ENCODE measurements at places on chromosomes 1 and 21.

DNA sequence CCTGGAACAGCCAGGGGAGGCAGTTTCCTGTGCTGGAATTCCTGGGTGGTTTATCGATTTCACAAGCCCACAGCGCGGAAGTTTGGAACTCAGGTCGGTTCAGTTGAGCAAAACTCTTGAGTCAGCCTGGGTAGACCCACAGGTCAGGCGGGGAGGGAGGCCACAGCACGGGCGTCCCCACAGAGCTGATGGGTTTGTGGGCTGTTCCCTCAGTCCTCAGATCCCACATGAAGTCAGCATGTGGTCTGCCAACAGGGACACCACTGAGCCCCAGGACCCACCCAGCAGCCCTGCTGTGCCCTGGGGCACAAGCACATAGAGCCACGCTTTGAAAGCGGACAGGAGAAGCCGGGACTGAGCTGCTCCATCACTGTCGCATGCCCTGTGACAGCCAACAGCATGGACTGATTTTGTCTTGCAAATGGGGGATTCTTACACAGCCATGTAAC is 17.4 kb downstream of the BMP8A start:
- DNase-seq = no peak

- no peak for DNase-seq
These were observed 9.3 kb downstream of the TTC3 start for GRCh38 chr21:37082375-37082774.

DNA sequence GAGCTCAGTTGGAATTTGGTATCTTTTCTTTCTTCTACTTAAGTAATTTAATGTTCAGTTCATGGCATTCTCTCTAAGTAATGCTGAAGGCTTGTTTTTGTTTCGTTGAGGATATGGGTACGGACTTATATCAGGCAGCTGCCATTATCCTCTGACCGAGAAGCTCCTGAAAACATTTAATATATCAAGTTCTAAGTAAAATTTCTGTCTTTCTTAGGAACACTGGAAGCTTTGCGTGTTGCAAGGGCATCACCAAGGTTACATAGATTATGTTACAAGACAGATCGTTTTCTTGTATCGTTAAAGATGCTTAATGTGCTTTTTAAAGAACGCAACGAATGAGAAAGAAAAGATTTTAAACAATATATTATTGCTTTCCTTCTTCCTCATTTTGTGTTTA is 1.0 kb upstream of the GALNT2 start:
- no peak for DNase-seq

- DNase-seq = no peak
These were observed 13.9 kb downstream of the SSR2 start for GRCh38 chr1:156006666-156007376.

DNA sequence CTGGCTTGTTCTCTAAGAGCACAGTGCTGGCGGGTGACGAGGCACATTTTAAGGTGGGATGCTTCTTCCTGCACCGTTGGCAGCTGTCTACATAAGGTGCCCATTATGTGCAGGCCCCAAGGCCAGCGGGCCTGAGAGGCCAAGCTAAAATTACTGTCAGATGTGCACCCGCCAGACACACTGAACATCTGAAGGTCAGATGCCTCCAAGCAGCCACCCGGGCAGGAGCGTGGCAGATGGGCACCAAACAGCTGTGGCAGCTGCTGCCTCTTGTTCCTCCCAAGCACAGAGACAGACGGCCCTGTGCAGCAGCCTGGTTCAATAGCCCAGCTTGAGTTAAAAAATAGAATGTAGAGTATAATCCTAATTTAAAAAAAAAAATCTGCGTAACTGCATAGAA is 211.9 kb upstream of the EDN2 start:
- no peak for DNase-seq

DNA sequence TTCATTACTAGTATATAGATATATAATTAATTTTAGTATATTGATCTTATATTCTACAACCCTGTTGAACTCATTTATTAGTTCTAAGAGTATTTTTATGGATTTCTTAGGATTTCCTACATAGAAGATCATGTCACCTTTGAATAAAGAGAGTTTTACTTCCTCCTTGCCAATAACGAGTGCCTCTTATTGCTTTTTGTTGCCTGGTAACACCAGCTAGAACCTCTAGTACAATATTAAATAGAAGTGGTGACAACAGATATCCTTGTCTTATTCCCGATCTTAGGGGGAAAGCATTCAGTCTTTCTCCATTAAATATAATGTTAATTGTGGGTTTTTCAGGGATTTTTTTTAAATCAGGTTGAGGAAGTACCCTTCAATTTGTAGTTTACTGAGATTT is 40.8 kb downstream of the WNT2B start:
- no peak for DNase-seq

DNA sequence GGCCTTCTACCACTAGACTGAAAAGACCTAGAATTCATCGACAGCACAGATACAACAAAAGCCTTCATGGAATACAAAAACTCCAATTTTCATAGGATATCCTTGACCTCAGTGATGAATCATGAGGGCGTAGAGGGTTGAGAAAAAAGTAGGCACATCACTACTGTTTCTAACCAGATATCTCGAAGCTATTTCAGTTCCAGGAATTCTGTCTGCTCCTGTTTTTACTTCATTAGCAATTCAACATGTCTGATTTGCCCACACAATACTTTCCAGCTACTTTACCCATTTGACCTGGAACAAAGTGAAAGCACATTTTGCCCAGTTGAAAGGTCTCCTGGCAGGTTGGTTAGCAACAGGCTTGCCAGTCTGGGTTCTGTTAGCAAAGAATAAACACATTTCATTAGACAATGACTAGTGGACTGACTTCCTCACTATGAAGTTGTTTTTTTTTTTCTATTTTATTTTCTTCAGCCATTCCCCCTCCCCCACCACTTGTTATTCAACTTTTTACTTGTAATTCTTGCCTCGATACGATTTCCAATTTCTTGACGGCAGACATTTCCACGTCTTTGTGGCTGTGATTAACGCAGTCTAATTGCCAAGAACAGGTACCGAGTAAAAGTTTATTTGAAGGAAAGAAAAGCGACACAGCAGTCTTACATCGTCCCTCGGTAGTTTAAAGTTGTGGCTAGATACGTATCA is 4.0 kb upstream of the ZBTB18 start:
- no peak for DNase-seq

DNA sequence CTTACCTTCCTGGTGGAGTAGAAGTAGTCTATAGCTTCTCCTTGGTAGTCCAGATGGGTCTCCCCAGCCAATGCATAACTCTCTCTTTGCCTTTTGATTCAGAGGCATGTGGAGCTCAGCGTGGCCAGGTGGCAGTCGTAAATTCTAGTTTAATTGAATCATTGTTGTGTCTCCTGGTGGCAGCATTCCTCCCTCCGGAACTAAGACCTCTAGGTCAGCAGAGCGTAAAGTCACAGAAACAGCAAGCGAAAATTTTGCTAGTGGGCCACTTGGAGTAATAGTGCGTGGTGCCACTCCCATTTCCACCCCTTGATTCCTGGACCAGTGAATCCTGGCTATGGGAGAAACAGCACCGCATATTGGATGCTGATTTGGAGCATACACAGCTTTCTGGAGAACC is 3.9 kb upstream of the TMPRSS2 start:
- no peak for DNase-seq

DNA sequence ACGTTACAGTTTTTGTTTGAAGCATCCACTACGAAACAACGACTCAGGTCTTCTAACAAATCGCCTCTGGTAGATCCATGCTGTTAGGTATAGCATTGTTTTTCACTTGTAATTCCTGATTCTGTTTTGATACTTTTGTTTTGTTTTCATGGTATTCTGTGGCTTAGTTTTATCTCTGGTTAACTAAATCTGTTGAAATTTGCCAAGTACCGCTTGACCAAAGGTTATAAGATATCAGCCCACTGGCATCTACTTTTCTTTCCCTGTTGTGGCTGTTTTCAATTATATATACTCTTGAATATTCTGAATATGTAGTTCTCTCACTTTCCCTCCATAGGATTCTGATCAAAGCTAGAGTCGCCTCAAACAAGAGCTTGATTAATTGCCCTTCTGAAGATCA is 274.8 kb upstream of the C1orf105 start:
- no peak for DNase-seq

- DNase-seq = no peak
These were observed 62.1 kb upstream of the S1PR1 start for GRCh38 chr1:101174722-101175121.

DNA sequence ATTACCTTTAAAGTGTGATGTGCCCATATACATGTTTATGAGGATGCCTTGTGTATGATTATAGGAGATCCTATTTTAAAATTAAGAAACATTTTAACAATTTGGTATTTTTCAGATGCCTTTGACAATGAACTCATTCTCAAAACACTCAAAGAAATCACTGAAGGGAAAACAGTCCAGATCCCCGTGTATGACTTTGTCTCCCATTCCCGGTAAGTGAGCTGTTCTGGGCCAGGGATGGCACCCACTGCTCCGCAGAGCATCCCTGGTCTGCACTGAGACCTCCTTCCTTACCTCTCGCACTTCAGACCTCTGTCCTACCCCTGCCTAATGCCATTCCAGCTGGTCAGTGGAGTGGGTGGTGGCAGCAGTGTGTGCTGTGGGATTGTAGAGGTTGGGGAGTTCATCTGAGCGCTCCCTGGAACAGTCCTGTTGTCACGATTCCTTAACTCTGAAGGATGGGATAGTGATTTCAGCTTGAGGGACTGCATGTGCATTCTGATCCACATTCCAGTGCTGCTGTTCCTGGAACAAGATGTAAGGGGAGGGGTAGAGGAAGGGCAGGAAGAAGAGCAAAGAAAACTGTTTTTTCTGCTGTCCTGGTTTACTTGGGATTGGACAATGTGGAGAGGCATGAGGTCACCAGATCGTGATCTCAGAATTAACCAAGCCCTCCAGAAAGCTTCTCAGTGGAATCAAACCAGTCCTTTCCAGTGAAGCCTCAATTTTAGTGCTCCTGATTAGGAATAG is 63.9 kb downstream of the UCK2 start:
- DNase-seq = no peak

DNA sequence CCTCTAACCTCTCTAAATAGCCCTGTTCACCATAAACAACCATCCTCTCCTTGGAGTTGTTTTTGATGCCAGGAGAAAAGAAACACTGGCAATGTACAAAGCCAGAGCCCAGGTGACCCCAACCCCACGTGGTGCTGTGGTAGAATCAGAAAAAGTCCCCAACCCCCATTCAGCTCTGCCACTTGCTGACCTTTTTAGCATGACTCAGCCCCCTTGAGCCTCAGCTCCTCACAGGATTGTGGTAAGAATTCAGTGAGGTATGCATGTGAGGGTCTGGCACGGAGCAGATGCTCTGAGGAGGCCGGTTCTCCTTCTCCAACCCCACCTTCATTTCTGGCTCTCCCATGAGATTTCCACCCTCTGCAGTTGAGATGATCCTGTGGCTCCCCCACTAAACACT is 11.1 kb upstream of the CHI3L1 start:
- peak; percentile 13 for DNase-seq

DNA sequence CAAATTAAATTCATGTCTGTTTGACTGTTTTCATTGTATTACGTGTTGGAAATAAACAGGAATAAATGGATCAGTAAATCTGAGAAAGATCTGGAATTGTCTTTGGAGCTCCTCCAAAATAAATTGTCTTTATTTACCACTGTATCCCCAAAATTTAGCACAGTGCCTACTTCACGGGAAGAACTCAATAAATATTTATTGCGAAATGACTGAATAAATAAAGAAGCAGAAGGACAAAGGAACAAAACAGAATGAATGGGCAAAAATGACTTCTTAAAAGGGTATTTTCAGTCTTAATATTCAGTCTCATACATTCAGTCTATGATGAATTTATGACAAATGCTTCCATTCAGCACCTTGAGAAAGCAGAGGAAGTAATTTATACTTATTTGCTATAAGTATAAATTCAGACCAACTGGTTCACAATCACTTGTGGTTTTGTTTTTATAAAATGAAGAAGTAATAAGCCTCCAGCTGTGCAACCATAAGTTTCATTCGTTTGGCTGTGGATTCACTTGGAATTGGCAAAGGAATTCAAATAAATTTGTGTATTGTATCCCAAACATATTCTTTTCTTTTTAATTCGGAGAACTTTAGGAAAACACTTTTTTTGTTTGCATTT is 19.2 kb upstream of the PRKAA2 start:
- DNase-seq = no peak

- no peak for DNase-seq
These were observed 3.6 kb upstream of the FOXD2 start for GRCh38 chr1:47434051-47434842.

DNA sequence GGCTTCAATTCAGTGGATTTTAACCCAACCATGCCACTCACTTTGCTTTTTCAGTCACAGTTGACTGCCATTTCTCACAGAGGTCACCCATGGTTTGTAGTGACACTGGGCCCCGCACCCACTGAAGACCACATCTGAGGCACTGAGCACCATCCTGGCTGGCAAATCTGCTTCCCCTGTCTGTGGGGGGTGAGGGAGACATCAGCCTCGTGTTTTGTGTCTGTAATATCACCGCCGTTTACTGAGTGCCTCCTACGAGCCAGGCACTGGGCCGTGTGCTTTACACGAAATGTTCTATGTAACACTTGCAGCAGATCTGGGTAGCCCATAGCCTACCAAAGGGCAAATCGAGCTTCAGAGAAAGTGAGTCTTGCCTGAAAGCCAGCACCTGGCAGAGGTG is 161.8 kb downstream of the PGBD5 start:
- DNase-seq = no peak

DNA sequence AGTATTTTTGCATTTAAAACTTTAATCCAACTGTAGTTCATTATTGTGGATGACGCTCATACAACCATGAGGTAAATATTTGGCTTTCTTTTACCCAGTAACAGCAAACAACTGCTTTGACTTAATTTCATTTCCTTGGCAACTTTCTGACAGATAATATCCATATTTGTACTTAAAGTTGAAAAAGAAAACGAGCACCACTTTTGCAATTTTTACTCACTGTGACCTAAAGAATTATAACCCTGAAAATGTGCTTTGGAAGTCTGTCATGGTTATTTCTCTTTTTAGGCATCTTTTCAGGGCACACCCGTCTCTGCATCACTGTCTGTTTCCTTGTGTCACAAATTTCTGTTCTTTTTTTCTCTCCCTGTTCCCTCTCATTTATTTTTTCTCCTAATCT is 918 bp upstream of the CD2 start:
- no peak for DNase-seq

- DNase-seq = peak; percentile 69
These were observed 49.2 kb upstream of the PAX7 start for GRCh38 chr1:18581420-18581880.

GRCh38 chr1:200971955-200972711 is 51.4 kb downstream of the KIF21B start:
- peak; percentile 72 for DNase-seq

DNA sequence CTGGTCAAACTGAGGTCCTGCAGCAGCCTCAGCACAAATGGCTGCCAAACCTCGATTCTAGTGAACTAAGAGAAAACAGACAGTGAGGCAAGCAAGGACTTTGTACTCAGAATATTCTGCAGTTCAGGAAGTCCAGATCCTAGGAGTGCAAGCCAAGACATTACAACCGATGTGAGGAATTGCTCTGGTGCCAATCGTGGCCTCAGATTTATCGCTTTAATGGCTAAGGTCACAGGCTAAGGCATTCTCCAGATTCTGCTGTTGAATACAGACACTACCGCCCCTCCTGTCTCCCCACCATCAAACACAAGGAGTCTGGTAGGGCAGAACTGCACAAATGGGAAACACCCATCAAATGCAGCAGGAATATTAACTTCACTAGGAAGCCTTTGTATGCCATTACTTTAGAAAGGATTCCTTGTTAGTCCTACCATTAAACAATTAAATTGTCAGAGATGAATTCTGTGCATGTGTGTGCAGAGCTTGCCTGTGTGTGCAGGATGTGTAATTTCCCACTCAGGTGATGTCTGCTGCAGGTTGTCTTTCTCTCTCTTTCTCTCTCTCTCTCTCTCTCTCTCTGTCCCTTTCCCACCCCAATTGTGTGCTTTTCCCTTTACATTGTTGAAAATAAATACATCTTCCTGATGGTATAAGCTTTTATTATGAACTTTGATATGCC is 9.2 kb upstream of the SERTAD4 start:
- no peak for DNase-seq

GRCh38 chr1:11784993-11785769 is 20.6 kb downstream of the MTHFR start:
- peak; percentile 47 for DNase-seq

Measured in activated CD4-positive, alpha-beta T cell treated with anti-CD3 and anti-CD28 coated beads for 48 hours (primary cell).